SW480 (cell line): ENCODE measurements at places on chromosomes 4 and X.

- no peak for DNase-seq
Observed at GRCh38 chr4:110119880-110120279, 78.5 kb downstream of the ELOVL6 start.

DNA sequence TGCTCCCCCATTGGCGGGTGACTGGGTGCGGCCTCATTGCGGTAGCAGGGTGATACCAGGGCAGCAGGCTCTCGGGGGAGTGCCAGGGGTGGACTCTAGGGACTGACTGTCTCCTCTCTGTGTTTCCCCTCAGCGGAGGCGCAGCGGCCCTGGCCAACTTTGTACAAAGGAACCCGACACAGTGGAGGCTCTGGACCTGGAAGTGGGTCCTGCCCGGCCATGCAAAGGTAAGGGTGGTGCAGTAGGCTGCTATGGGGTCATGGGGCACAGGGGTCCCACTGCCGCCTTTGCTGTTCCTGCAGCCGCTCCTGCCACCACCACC is 16.3 kb downstream of the SULT1B1 start:
- DNase-seq = no peak

GRCh38 chrX:4741024-4741423 is 1027.6 kb upstream of the PRKX start:
- DNase-seq = no peak

- DNase-seq = no peak
Observed at GRCh38 chr4:101321481-101322042, 25.8 kb downstream of the PPP3CA start.

DNA sequence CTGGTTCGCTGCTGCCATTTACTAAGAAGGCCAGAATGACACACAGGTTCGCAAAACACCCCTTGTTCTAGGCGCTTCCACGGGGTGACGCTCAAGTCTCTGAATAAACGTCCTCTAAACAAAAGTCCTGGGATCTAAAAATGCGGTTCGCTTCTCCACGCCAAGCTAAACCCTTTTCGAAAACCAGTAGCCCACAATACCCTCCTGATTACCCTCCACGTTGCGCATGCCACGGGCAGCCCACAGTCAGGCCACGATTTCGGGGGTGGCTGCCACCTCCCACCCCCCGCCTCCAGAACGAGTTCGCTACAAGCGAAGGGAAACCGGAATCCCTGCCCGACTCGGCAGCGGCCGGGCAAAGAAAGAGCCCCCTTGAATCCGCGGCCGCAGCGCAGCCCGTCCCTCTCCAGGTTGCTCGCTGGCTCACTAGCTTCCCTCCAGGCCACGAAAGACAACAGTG is 423 bp downstream of the RPL39 start:
- peak; percentile 54 for DNase-seq

- no peak for DNase-seq
Observed at GRCh38 chr4:163482190-163482589, 8.6 kb upstream of the TKTL2 start.

DNA sequence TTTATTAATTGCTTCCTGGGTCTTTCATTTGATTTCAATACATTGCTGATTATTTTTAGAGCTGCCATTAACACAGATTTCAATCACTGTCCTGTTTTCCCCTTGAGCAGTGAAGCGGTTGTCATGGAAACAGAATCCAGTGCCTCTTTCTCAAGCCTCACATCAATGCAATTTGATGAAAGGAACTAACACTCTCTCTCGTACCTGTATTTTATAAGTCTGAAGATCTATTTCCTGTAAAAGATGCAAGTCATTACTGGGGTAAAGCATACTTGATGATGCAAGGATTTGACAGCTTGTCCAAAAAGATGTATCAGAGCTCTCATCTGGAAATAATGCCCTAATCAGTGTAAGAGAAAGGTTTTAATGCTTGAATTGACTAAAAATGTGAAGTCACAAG is 17.9 kb upstream of the GASK1B start:
- DNase-seq = no peak

GRCh38 chrX:50327235-50327634 is 122.7 kb downstream of the CCNB3 start:
- no peak for DNase-seq

DNA sequence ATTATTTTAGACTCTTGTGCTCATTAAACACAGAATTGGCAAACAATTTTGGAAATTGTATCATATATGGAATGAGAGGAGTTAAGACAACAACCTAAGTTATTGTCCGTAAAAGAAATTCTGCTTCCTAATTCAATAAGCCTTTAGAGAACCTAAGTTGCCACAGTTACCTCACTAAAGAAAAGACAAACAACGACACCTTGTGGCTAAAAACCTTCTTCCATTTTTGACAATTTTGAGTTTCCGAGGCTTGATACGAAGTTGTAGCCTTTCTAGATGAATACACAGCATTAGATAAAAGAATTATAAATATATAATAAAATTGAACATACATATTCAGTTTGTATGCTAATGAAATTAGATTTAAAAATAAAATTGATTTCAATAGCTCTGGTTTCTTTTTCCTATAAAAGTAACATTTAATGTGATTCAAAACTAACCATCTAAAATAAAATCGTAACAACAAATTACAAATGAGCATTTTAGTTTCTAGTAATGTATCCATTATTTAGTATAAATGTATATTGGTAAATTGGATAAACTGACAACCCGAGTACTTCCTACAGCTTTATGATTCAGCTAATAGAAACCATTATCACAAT is 275.1 kb downstream of the GPM6A start:
- peak; percentile 40 for DNase-seq

DNA sequence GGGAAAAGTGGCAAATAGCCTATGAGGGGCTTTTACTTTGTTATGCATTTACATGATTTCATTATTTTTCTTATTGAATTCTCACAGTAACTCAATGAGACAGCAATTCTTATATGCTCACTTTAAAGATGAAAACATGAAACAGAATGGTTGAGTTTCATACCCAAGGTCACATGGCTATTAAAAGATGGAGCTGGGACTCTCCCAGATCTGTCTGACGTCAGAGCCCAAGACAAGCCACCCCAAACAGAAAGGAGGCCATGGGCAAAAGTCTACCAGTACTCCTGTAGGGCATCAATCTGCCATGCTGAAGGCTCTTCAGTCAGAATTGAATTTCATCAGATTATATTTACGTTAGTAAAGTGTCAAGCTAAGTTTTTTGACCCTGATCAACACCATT is 13.2 kb downstream of the HSD17B11 start:
- DNase-seq = no peak

DNA sequence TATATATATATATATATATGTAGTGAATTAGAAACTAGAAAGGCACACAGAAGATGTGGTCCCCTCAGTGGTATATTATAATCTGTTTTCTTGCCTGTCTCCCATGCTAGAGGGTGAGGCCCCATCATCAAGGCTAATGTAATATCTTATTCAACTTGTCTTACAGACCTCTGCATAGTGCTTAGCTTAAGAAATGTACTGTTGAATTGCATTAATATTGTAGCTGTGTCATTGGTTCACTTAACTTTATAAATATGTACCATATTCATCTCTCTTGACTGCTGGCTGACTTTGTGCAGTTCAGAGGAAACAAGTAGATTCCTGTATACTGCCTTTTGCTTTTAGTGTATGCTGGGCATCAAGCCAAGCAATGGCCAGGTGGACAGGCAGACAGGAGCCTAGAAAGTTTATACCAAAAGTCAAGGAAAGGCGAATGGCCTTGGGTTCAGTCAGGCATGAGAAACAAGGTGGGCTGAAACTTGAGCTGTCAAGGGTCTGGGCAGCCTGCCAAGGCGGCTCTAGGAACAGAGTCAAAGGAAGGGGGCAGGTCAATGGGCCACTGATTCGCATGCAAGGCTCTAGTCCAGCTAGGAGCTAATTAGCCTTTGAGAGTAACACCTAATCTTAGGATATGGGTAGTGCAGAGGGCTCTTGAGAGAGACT is 78.8 kb upstream of the LEF1 start:
- peak; percentile 25 for DNase-seq

DNA sequence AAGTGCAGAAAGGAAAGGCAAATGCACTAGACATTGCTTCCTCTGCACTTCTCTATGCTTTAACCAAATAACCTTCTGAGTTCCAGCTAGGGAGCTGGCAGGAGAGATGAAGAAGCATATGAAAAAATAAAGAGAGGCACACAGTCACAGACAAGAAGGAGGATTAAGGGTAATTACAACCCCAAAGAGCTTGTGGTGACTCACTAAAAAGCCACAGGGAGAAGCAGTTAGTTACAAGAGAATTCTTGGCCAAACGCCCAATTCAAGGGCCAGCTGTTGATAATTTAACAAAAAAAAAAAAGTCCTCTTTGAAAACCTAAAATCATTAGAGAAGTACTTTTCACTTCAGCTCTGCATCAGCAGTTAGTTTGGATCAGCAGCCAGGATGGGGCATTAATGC is 478.0 kb downstream of the KCNIP4 start:
- peak; percentile 72 for DNase-seq

DNA sequence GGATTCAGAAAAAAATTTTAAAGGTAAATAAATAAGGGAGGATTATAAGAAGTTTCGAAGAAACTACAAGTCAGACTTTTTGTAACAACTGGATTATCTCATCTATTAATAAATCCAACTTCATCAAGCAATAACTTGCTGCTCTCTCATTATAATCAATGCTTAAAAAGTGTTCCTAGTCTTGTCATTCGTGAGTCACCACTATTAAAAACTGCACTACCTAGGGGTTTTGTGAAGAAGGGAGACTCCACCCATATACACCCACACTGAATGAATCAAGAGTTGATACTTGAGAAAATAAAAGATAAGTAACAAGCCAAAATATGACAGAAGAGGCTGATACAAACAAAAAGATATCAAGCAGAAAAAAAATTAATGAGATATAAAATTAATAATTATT is 360.5 kb downstream of the ZNF674 start:
- DNase-seq = no peak

- no peak for DNase-seq
Observed at GRCh38 chr4:138981930-138982390, 33.6 kb upstream of the NOCT start.

GRCh38 chrX:32150141-32150540 is 1061.2 kb downstream of the DMD start:
- DNase-seq = no peak

GRCh38 chrX:5998901-5999300 is 229.8 kb downstream of the NLGN4X start:
- DNase-seq = no peak

DNA sequence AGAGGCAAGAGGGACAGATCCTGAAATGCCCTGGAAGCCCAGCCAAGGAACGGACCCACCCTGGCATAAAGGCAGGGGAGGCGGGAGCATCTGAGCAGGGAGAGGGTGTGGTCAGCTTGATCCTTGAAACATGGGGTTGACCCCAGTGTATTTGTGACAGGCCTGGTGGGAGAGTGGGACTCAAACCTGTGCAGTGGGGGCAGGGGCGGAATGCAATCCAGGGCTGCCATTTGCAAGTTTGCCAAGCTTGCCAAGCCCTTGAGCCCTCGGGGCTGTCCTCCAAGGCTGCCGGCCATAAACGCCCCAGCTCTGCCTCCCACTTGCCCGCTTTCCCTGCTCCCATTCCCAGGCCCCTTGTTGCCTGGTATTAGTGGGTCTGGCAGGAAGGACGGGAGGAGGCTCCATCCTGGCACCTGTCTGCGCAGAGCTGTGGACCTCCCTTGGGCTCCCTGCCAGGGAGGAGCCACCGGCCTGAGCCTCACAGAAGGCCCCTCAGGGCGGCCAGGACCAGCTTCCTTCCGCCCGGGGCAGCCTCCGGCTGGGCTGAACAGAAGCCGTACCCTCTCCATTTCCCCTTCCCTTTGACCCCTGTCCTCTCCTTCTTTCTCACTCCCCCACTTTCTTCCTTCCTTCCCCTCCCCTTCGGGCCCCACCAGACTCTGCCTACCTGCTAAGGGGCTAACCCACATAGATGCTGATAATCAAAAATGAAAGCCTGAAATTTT is 661 bp downstream of the S100P start:
- DNase-seq = no peak

DNA sequence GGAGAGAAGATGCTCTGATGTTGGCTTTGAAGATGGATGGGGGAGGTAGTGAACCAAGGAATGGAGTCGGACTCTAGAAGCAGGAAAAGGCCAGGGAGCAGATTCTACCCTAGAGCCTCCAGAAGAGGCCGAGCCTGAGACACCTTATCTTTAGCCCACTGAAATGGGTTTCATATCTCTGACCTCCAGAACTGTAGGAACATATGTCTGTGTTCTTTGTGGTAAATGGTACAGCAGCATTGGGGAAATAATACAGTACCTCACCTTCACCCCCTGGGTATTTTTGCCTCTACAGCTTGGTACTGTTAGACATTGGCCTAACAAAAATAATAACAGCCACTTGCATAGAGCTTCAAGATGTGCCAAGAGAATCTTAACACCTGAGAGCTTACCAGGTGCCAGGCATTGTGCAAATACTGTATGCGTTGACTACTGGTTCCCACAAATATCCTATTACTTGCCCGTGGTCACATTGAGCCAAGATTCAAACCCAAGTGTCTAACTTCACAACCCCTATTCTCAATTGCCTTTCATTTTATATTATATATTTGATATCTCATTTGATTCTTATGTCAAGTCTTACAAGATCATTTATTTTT is 57.0 kb upstream of the PGM2 start:
- no peak for DNase-seq

GRCh38 chrX:150975655-150976390 is 7.3 kb upstream of the HMGB3 start:
- no peak for DNase-seq

GRCh38 chrX:118536204-118536603 is 40.6 kb downstream of the DOCK11 start:
- no peak for DNase-seq

DNA sequence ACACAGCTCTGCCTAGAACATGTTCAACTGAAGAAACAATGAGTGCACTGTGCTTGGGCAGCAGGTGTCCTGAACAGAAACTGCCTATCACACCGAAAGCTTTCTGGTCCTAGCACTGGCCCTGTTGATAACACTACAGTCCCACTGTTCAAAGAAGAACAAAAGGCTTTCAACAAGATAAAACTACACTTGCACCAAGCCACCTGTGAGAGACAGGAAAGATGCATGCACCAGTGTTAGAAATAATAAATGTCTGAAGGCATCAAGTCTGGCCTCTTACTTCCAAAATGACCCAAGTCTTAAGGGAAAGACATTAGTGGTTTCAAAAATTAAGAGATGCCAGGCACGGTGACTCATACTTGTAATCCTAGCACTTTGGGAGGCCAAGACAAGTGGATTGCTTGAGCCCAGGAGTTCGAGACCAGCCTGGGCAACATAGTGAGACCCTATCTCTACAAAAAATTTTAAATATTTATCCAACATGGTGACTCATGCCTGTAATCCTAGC is 68.7 kb downstream of the APBB2 start:
- DNase-seq = peak; percentile 79

- no peak for DNase-seq
Observed at GRCh38 chr4:118004088-118004487, 30.2 kb upstream of the NDST3 start.
